ENCODE measurements at places on chromosomes 16 and 17.

- no peak for DNase-seq
Measured at GRCh38 chr16:86224126-86224525, 286.2 kb upstream of the FOXF1 start.

DNA sequence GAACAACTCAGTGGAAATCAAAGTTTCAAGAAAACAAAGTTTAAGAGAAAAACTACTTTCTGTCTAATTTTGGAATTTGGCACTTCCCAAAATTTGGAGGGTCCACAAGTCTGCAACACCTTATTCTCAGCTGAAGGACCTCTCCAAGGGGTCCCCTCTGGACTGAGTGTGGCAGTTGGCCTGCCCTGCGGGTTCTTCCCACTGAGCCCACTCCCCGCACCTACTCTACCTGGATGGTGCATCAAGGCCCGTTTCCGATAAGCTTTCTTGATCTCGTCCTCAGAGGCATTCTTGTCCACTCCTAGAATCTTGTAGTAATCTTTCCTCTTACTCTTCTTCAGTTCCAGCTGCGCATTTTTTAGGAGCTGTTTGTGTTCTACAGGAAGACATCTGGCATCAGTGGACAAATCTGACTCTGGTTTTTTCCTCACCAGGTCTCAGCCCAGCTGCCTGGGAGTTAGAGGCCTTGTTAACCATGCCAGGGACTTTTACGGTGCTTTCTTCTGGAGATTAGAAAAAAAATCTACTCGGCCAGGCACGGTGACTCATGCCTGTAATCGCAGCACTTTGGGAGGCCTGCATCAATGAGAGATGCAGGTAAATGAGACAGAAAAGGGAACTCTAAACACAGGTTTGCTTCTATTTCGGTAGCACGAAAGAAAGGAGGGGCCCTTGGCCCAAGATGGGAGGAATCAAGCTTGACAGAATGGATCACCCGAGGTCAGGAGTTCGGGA is 15.6 kb downstream of the CNP start:
- no peak for DNase-seq

- no peak for DNase-seq
Measured at GRCh38 chr16:9610727-9611126, 519.3 kb downstream of the HAPSTR1 start.

- DNase-seq, result no peak
Measured at GRCh38 chr16:61263400-61263799, 772.8 kb downstream of the CDH8 start.

GRCh38 chr17:44348988-44349364 is 3.9 kb downstream of the GRN start:
- no peak for DNase-seq

DNA sequence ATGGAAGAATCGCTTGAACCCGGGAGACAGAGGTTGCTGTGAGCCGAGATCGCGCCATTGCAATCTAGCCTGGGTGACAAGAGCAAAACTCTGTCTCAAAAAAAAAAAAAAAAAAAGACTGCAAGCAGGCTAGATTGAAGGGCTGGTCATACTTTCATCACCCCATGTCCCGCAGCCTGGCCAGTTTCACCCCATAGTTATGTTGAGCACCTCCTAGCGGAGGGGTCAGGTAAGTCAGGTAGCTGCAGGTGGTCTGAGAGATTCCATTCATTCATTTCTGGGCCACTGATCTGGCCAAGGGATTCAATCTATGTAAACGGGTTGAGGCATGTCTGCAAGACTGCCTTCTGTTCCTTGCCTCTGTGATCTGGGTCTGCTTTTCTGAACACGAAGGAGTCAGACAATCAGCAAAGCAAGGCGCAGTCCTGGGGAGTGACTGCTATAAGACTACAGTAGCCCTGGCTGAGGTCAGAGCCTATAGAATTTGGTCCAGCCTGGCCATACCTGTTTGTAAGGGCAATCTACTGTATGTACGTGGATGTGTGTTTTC is 23.6 kb upstream of the BPTF start:
- no peak for DNase-seq

DNA sequence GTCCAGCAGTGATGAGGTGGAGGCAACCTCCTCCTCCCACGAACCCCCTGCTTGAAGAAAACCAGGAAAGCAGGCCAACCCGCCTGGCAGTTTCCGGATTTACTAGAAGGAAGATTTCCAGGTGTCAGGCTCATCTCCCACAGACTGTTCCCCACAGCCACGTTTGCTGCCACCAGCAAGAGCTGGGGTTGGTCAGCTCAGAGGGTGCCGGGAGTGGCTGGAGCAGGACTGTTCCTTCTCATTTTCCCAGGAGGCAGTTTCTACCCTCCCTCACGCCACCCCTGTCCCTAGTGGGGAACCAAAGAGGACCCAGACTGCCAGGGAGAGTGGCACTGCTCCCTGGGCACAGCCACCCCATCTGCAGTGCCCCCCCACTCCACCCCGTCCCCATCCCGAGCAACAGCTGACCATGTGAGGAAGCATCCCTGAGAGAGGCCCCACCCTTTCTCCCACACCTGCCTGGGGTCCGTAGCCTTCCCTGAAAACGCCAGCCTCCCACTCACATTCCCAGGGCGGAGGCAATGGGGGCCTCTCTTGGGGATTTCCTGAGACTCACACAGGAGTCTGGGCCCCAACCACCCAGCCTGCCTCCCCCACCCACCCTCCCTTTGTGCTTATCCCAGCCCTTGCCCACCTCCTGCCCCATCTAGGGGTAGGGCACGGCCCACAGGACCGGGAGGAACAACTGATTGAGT is 5.9 kb downstream of the KRT17 start:
- no peak for DNase-seq

- DNase-seq, result no peak
Measured at GRCh38 chr17:62679866-62680377, 52.5 kb downstream of the MRC2 start.

DNA sequence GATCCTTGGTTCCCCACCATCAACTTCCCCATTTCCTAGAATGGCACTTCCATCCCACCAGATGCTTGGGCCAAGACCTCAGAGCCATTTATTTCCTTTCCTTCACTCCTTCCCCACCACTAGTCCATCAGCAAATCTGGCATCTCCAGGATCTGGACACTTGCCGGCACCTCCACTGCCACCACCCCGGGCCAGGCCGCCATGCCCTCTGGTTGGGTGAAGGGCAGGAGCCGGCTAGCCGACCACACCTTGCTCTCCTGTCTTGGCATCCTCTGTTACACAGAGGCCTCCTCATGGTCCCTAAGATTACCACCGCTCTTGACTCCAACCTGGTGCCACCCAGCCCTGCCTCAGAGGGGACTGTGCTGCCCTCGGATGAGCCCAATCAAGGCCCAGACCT is 104.5 kb downstream of the RMI2 start:
- DNase-seq, result no peak

Measured in stimulated activated CD8-positive, alpha-beta memory T cell treated with anti-CD3 and anti-CD28 coated beads, Interleukin-2, amount 100 ng/mL, for 1 hour (primary cell).